ENCODE measurements at places on chromosomes 6 and 20. TPM values are rescaled to one million over a fixed set of nuclear protein-coding genes. Genes with fewer than 3 reads are reported as not detected.
A peak's percentile ranks its signal among the peaks of the same experiment; 100 is the strongest.

The PTCRA gene
- total RNA-seq, result not detected

The PPP1R16B gene
- total RNA-seq, result 114 TPM

The SLC22A1 gene
- 0.99 TPM for total RNA-seq

The PARD6B gene
- 8.2 TPM for total RNA-seq

The SALL4 gene
- not detected for total RNA-seq

GRCh38 chr6:21914121-21914973 is 320.8 kb downstream of the SOX4 start:
- peak; percentile 36 for DNase-seq

DNA sequence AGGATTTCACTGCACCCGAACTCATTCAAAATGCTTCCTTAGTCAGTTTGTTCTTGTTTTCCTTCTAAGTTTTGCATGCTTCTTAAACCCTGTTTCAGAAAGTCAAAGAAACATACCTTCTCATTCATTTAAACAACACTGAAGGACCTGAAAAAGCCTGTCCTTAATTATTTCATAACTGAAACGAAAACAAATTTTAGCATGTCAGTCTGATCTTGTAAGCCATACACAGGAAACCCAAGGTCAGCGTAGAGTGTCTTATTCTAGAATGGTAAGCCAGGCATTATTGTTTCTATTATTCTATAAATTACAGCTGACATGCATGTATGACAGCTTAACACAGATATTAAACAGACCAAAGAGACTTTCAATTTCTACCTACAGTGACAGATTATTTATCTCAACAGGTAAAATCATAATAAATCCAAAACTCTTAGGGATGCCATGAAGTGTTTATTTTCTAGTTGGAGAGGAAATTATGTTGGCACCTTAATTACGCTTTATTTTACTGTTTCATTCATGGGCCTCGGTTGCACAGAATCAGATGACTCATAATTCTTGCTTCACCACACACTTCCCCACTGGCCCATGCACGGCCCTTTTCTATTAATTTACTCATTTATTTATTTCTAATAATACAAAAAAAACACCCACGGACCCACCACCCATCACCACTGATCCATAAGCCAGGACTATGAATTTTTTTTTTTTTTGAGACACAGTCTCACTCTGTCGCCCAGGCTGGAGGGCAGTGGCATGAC is 39.3 kb upstream of the DUSP22 start:
- DNase-seq, result no peak

GRCh38 chr20:32132911-32133549 is 23.5 kb downstream of the TM9SF4 start:
- no peak for DNase-seq

- DNase-seq, result no peak
Measured at GRCh38 chr6:113591896-113592827, 265.0 kb upstream of the MARCKS start.
